ENCODE measurements at places on chromosomes 16 and 17.

DNA sequence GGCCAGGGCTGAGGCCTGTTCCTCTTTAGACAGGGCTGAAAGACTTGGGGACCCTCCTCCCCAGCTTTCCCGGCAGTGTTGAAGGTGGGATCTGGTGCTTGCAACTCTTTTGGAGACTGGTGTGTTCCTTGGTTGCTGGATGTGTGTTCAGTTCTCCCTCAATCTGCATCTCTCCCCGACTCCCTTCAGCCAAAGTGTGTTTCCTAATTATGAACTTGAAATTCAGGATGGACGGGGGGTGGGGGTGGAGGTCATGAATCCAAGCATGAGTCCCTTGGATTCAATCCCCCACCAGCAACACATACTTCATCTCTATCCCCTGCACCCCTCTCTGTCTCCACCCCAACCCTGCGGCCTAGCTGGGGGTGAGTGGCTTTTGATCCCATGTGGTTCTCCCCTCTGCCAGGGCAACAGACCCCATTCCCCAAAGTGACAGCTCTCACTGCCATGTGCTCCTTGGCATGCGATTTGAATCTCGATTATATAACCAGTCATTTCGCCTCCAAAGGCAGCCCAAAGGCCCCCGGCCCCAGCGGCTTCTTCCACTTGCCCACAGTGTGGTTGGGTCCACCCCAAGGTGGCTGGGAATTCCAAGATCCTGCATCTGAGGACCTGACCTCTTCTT, 1.3 kb downstream of the ARHGAP23 start:
- no peak for DNase-seq

DNA sequence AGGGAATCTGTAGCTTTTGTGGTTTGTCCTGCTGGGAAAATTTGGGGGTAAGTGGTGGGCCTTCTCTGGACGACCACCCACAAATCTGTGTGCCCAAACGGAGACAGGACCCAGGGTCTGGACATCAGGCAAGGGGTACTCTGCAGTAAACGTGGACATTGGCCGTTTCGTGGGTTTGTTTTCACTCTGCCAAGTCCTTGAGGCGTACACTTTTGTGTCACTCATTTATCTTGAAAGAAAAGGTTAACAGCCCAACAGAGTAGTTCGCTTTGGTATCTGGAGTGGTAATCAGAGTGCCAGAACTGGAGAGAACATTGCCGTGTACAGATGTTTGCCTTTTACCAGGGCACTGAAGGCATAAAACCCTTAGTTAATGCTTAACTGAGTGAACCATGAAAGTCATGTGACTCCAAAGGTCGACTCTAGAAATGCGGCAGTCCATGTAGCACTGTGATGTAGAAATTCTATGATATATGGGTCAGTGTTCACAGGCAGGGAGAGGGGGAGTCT, 15.4 kb downstream of the NAA60 start:
- no peak for DNase-seq

DNA sequence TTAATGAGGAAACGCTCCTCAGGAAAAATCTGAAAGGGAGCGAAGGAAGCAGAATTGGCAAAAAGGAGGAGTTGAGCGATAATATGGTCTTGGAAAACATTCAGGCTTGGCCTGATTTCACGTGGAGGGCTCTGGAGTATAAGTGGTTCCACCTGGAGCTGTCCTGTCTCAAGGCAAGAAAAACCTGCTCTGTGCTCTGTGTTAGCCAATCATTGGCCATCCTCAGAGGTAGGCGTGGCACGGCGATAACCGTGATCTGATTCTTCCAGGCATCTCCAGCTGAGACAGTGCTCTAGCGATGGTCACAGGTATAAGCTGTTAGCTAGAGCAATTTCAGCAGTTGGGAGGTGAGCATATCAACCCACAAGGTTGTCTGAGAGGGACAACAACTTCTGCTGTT, 450.5 kb upstream of the MAF start:
- no peak for DNase-seq

GRCh38 chr17:41785091-41785858, 1.2 kb downstream of the JUP start:
- DNase-seq, result no peak

GRCh38 chr16:11347831-11348230, 2.6 kb downstream of the RMI2 start:
- no peak for DNase-seq

GRCh38 chr17:8025176-8025911, 13.5 kb upstream of the ALOX15B start:
- DNase-seq, result no peak

DNA sequence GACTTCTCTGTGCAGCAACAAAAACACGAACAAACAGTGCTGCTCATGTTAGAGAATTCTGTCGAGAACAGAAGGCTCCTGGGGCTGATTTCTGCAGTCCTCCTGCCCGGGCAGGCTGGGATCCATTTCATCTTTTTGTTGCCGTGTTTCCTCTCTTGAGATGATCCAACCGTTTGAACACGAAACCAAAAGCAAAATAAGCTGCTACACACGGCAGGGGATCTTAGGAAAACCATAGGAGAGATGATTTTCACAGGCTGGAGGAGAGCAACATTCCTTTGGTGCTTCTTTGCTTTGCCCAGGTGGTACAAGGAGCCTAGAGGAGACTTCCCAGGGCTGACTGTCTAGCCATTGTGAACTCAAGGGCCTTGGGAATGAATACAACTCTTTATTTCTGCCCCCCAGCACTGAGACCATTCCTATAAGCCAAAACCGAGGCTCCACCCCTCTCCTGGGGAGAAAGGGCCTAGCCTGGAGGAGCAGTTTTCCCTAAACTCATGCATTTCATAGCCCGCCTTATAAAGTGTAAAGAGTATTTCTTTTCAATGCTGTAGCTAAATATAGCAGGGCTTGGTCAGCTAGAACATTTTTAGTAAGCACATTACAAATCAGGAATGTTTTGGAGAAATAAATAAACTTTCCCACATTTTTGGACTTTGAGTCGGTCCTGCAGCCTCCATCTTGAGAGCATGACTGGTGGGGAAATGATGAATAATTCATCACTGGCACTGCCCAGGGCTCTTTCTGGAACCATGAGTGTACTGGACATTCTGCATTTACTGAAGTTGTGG, 7.7 kb downstream of the FOXL1 start:
- DNase-seq, result no peak

DNA sequence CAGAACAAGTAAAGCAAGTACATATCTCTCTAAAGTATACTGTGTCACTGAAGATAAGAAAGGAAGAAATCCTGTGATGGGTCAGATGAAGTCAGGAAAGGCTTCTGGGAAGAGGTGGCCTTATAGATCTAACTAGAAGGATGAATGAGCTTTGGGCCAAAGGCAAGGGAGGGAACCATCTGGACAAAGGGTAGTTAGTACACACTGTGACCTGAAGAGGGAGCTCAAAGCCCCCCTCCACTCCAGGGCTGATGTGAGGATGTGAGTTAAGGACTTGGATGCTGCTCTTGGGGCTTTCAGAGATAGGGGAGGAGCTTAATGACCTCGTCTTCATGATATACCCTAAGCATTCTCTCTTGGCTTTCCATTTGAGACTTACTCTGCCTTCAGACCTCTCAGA, 185.3 kb upstream of the CACNG3 start:
- DNase-seq, result no peak

DNA sequence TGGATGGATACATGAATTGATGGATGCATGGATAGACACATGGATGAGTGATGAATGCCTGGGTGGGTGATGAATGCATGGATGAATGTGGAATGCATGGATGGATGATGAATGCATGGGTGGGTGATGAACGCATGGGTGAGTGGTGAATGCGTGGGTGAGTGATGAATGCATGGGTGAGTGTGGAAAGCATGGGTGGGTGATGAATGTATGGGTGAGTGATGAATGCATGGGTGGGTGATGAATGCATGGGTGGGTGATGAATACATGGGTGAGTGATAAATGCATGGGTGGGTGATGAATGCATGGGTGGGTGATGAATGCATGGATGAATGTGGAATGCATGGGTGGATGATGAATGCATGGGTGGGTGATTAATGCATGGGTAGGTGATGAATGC, 83.9 kb upstream of the HSBP1 start:
- no peak for DNase-seq

DNA sequence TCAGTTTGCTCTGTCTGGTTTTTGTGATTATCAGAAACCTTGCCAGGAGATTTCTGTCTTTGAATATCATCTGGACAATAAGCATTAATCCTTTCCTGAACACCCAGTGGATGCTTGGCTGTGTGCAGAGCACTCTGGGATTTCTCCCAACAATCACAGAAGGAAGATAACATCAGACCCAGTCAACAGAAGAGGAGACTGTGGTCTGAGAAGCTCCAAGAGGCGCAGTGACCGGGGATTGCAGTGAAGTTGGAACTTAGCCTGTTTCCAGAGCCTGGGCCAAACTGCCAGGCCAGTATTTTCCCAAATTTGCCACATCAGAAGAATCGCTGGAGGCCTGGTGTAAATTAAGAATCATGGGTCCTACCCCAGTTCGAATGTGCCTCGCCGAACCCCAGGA, 264.7 kb downstream of the C16orf95 start:
- no peak for DNase-seq

DNA sequence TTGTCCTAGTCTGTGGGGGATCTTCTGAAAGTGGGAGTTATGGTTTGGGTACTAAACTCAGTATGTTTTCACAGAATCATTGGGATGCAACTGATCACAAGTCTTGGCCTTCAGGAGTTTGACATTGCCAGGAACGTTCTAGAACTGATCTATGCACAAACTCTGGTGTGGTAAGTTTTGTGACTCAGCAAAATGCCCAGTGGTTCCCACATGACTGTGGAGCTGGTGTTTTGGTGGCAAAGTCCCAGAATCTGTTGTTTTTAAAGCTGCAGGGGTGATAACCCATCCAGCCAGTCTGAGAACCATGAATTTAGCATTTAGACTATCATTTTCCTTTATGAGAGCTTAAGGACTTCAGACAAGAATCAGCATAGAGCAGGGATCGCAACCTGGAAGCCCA, 40.6 kb downstream of the GDE1 start:
- DNase-seq, result no peak

GRCh38 chr17:74971842-74972106, 785 bp downstream of the HID1 start:
- DNase-seq, result no peak

- DNase-seq, result no peak
Measured at GRCh38 chr17:10318535-10318934, 54.3 kb downstream of the MYH13 start.

DNA sequence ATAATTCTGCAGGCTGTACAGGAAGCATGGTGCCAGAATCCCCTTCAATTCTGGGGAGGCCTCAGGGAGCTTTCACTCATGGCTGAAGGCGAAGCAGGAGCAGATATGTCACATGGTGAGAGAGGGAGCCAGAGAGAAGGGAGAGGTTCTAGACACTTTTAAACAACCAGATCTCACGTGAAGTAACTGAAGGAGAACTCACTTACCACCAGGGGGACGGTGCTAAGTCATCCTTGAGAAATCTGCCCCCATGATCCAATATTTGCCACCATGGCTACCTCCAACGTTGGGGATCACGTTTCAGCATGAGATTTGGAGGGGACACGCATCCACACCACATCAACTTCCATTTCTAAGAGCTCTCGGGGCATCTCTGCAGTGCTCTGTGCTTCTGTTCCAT, 37.4 kb upstream of the GNA13 start:
- DNase-seq, result no peak

DNA sequence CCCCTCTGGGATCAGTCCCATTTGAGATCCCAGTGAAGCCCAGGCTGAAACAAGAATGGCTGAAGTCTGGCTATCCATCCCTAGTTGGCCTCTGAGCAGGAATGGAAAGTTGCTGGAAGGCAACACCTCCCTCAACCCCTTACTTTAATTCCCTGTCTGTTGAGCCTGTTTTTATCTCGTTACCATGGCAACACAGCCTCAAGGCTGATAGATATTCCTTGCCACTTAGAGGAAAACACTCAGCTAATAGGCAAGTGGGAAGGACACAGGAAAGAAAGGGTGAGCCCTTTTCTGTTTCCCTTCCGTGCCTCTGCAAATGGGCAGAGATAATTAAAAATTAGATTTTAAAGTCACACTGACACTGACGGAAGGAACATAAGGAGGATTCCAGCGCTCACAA, 75.5 kb upstream of the CLEC3A start:
- no peak for DNase-seq

DNA sequence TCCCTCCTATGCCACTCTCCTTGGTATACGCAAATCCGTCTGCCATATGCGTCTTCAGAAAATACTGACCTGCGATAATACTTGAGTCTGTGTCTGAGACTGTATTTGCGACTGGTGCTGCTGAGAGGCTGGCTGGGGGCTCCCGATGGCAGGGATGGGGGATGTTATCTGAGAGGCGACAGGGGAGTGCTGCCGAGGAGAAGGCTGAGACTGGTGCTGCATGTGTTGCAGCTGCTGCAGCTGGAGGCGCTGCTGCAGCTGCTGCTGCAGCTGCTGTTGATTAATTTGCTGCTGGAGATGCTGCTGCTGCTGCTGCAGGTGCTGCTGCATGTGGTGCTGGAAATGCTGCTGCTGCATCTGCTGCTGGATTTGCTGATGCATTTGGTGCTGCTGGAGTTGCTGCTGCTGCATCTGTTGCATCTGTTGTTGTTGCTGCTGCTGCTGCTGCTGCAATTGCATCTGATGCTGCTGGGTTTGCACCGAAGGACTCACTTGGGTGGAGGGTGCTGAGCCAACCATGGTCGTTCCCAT, 107.7 kb downstream of the TOX3 start:
- DNase-seq, result no peak

DNA sequence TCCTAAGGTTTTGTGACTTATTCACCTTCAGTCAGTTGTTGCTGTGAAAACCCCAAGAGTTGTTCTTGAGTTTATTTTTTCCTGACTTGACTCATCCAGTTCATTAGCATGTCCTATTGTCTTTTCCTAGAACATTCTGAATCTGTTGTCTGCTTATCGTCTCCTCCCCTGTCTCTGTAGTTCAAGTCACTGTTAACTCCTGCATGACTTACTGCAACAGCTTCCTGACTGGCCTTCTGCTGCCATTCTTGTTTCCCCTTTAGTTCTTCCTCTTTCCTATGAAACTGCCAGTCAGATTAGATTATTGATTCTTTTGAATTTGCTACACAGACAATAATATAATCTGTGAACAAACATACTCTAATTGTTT, 161.5 kb downstream of the FTO start:
- DNase-seq, result no peak

DNA sequence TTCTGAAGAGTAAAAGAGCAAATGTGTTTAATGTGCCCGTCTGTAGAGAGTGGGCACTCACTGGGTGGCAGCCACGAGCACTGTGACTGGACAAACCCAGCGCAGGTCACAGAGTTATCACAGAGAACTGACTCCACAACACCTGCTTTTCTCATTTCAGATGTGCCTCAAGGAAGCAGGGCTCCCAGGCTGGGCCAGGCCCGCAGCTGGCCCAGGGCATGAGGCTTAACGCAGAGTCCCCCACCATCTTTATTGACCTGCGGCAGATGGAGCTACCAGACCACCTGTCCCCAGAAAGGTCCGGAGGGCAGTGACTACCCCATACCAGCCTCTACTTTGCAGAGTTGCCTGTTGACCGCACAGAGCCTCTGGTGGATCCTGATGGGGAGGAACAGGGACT, 11.9 kb downstream of the DNAAF8 start:
- DNase-seq, result no peak

GRCh38 chr17:68518063-68518815, 6.0 kb downstream of the PRKAR1A start:
- DNase-seq, result no peak

- DNase-seq, result no peak
Measured at GRCh38 chr16:149024-149660, 3.3 kb upstream of the HBZ start.

GRCh38 chr16:75152635-75153034, 4.3 kb downstream of the ZFP1 start:
- no peak for DNase-seq

- no peak for DNase-seq
Measured at GRCh38 chr16:11234884-11235702, 20.9 kb downstream of the SOCS1 start.

- no peak for DNase-seq
Measured at GRCh38 chr16:81531419-81531821, 86.8 kb downstream of the CMIP start.

- peak; percentile 29 for DNase-seq
Measured at GRCh38 chr16:23296994-23297393, 5.1 kb upstream of the SCNN1B start.

Measured in COR-L47 (cell line).